ENCODE measurements at places on chromosomes 2 and 18.

DNA sequence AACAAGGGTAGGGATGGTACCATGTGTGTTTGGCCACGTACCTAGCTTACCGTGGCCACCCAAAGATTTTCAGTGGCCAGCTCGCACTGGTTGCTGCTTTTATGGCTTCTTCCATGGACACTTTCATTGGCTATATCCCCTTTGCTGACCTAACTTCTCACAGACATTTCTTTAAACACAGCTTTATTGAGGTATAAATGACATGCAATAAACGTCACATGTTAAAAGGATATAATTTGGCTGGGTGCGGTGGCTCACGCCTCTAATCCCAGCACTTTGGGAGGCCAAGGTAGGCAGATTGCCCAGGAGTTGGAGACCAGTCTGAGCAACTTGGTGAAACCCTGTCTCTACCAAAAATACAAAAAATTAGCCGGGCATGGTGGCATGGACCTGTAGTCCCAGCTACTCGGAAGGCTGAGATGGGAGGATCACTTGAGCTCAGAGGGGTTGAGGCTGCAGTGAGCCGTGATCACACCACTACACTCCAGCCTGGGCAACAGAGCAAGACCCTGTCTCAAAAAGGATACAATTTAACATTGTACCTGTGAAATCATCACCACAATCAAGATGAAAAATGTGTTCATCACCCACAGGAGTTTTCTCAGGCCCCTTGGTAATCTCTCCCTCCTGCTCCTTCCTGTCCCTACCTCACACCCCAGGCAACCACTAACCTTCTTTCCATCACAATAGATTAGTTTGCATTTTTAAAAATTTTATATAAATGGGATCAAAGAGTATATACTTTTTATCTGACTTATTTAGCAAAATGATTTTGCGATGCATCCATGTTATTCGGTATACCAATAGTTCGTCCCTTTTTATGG lies 127.8 kb upstream of the PPP1CB start:
- DNase-seq, result no peak

DNA sequence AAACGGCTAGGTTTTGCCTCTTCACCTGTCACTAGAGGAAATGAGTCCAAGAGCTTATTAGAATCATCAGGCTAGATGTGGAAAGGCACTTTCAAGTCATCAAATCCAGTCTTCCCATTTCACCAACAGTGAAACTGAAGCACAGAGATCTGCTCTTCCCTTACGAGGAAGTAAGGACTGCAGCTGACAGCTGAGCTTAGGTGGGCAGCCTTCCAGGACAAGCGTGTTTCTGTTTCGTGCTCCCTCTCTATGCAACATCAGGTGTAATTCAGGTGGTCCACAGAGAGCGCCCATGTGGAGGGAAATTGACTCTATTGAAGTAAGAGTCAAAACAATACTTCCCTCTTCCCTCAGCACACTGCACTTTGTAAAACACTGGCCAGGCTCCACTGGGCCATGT lies 5.5 kb downstream of the CYRIA start:
- DNase-seq, result no peak

GRCh38 chr2:161745866-161746614 lies 121.8 kb downstream of the SLC4A10 start:
- DNase-seq, result no peak

GRCh38 chr18:28204154-28204553 lies 27.2 kb upstream of the CDH2 start:
- DNase-seq, result no peak

DNA sequence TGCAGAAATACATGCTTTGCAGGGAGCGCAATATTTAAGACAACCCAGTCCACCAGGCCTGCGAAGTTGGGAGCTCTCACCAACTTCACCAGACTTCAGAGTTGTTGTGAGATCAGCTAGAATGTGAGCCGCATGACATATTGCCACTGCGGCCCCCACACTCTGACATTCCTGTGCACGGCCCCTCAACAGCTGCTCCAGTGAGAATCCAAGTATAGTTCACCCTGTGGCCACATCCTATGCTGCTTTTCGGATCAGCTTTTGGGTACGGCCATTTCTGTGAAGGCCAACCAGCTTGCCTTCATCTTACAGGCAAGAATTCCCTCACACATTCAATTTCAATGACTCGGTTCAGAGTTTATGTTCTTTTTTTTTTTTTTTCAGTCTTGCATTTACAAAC lies 177.8 kb downstream of the SOX11 start:
- DNase-seq, result no peak

- DNase-seq, result no peak
These were observed 48.8 kb downstream of the C2orf42 start for GRCh38 chr2:70141902-70142589.

GRCh38 chr2:228919808-228920207 lies 351.3 kb downstream of the PID1 start:
- DNase-seq, result no peak

GRCh38 chr2:240452462-240453256 lies 17.2 kb downstream of the GPC1 start:
- DNase-seq, result peak; percentile 42

DNA sequence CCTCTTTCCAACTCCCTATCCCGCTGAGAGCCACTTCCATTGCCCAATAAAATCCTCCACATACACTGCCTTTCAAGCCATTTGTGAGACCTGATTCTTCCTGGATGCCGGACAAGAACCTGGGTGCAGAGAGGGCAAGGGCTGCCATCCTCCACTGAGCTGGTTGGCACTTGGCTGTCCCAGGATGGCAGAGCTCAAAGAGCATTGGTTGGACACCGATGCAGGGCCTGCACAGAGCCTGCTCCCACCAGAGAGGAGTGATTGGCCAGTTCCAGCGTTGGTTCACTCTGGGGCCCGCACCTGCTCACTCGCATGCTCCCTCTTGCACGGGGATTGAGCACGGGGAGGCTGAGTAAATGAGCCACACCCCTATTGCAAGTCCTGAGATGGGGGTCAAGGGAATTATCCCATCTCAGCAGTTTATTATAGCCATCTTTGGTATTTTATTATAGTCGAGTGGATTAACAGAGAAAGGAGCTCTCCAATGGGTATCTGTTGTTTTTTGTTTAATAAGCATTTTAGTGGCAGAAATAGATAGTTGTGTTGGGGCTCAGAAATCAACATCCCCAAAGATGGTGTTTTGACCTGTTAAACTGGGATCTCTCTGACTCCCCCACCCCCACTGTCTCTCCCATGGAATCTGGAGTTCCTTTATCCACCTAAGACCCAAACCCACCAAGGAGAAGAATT lies 19.8 kb upstream of the MGAT4A start:
- no peak for DNase-seq

- DNase-seq, result no peak
These were observed 952.0 kb downstream of the SLC4A3 start for GRCh38 chr2:220579452-220579851.

GRCh38 chr2:27495840-27496356 lies 741 bp upstream of the GCKR start:
- DNase-seq, result peak; percentile 39

- DNase-seq, result no peak
These were observed 48.0 kb upstream of the LPIN2 start for GRCh38 chr18:3060667-3061580.

DNA sequence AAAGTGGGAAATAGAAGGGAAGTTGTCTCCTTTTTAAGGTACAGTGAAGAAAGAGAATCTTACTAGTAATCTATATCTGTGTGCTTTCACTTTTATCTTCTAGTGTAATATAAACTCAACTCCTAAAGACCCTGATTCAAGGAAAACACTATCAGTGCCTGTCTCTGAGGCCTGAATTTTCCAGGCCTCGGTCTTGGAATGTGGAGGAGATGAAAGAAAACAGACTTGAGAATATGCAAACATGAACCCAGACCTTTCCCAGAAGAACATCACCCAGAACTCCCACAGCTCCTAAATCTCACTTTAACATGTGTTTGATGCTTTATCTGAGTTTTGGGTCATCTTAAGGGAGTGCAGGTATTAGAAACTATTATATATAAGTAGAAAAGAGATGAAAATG lies 51.8 kb downstream of the EPB41L5 start:
- no peak for DNase-seq

DNA sequence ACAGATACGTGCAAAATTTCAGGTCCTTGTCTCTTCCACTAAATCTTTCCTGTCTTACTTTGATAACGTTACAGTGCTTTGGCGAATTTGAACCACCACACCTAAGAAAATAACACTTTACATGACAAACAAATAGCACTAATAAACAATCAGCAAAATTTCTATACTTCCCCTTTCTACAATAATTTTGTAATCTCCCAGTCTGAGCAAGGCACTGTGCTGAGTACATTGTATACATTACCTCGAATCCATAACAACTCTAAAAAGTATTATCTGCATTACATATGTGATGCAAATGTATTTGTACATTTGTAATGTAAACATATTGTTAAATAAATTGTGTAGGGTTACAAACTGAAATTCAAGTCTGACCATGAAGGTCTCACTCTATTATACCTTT lies 49.9 kb downstream of the RTN4 start:
- no peak for DNase-seq

GRCh38 chr2:127226520-127227263 lies 6.6 kb upstream of the CYP27C1 start:
- no peak for DNase-seq

GRCh38 chr2:13968811-13969210 lies 663.7 kb upstream of the LRATD1 start:
- DNase-seq, result no peak

DNA sequence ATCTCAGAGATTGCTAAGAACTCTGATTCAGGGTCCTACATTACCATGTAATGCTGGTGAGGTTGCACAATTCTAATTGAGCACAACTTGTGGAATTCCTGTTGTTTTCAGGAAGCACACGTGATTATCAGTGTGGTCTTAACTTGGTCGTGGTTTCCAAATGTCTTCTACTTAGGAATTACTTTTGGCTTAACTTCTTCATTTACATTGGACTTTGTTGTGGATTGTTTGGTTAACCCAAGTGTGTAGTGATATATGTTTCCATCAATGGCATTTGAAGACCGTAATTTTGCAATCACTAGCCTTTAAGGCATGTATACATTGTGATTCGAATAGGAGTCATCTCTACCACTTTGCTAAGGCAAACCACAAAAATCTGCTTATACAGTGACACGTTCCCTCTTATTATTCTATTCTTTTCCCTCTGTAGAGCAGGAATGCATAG lies 373.3 kb downstream of the IRS1 start:
- no peak for DNase-seq

DNA sequence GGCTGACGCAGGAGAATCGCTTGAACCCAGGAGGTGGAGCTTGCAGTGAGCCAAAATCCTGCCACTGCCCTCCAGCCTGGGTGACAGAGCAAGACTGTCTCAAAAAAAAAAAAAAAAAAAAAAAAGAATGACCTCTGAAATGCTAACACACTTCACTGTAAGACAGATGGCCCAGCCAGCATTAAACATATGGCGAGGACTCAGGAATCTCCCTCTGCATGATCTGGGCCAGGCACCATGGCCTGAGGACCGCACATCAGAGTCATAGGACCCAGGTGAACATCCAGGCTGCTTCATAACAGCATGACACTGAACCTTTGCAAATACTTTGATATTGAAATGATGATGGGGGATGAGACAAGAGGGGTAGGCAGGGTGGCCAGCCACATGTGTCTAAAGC lies 56.1 kb upstream of the DNMT3A start:
- no peak for DNase-seq

- no peak for DNase-seq
These were observed 97.9 kb upstream of the IL1R2 start for GRCh38 chr2:101893681-101894381.

DNA sequence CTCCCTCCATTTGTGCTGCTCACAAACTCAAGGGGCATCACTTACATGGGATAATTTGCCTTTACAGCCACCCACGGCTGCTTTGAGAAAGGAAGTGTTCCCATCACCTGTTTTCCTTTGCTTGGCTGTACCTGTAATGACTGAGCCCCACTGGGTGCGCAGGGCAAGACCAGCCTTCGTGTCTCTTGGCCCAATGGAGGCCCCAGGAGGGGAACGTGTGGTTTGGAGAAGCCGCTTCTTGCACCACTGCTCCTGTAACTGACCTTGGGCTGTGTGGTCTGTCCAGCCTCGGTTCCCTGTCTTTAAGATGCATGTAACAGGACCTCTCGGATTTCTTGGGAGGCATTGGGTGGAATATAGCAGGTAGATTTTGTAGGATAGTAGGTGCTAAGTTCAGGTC lies 41.1 kb downstream of the LDLRAD4 start:
- no peak for DNase-seq

DNA sequence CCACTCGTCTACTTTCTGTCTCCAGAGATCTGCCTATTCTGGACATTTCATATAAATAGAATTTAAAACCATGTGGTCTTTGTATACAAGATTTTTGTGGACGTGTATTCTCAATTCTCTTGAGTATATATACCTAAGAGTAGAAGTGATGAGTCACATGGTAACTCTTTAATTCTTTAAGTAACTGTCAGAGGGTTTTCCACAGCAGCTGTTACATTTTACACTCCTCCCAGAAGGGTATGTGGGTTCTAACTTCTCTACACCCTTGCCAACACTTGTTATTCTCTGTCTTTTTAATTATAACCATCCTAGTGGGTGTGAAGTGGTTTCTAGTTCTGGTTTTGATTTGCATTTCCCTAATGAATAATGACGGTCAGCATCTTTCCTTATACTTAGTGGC lies 70.9 kb downstream of the MAP3K20 start:
- no peak for DNase-seq

DNA sequence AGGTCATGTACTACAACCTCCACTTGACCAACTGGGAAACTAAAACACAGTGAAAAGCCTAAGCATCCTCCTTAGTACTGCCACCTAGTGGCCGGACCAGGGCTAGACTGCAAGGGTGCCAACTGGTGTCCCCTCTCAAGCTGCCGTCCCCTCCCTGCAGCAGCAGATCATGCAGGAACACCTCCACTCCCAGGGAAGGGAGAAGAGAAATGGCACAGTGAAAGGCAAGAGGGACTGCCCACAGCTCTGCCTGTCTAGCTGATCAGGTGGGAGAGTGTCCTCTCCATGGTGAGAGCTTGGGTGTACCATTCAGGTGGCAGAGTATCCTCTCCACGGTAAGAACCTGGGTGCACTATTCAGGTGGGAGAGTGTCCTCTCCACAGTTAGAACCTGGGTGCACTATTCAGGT lies 78.1 kb downstream of the AAK1 start:
- peak; percentile 86 for DNase-seq

DNA sequence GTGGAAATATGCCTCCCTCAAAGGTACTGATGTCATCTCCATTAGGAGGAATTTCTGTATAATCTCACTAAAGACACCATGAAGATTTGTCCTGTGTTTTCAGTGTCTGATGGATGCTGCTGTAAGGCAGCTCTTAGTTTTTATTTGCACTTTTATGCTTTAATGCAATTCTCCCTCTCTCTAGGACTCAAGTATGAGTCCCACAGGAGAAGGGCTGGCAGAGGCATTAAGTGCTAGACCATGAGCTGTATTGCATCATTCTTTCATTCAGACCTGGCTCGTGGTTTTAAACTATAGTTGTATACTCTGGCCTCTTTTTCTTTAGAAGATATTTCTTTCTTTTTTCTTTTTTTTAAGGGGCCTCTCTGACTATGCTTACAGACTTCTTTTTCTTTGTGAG lies 805.6 kb downstream of the DPP10 start:
- DNase-seq, result no peak

GRCh38 chr2:10079870-10080535 lies at the start of gene CYS1:
TSS of gene CYS1 (minus strand) at chr2:10080411. CDS start at chr2:10080223, 188 bp downstream.
- DNase-seq, result no peak
